ENCODE measurements at places on chromosomes 12 and 14.

- DNase-seq: no peak
Observed at GRCh38 chr12:77102691-77103090, 37.3 kb upstream of the E2F7 start.

- no peak for DNase-seq
Observed at GRCh38 chr12:45974883-45975282, 15.5 kb downstream of the SCAF11 start.

DNA sequence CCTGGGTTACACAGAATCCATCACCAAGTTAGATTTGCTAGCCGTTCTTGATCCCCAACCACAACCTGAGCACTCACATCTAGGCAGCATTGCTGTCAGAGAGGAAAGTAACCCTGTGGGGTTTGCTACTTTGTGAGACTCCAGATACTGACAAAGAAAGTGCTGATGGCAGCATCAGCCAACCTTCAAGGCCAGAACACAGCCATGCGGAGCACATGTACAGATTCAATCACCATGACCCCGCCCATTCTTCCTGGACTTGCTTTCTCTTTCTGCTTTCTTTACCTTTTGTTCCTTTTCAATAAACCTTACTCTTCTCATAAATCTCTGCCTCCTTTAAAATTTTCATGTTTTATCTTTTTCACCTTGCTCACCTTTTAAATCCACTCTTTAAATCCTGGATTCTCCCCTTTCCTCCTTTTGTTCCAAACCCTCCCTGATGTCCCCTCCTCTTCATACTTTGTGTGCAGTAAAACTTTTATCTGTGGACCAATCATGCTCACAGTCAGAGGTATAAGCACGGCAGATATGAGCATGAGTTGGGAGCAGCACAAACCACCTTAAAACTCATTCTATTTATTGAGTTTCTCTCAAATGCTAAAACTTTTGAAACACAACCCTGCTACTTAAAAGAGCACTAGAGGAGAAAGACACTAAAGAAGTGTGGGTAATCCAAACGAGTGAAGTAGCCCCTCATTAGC is 21.9 kb upstream of the CERS5 start:
- no peak for DNase-seq

DNA sequence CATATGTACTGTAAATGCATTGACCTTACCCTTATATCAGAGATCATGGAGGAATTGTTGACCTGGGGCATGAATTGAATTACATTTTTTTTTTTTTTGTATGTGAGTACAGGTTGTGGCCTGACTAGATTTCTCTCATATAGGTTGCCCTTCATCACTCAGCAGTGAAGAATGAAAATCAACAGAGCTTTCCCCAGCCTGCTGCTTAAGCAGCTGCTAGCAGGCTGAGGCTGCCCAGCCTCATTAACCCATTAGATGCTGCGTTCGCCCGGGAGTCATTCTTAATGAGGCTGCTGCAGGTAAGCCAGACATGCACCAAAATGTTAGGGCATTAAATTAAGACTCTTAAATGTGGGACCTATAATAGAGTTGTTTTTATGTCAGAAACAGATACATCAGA is 236.0 kb downstream of the ETNK1 start:
- no peak for DNase-seq

DNA sequence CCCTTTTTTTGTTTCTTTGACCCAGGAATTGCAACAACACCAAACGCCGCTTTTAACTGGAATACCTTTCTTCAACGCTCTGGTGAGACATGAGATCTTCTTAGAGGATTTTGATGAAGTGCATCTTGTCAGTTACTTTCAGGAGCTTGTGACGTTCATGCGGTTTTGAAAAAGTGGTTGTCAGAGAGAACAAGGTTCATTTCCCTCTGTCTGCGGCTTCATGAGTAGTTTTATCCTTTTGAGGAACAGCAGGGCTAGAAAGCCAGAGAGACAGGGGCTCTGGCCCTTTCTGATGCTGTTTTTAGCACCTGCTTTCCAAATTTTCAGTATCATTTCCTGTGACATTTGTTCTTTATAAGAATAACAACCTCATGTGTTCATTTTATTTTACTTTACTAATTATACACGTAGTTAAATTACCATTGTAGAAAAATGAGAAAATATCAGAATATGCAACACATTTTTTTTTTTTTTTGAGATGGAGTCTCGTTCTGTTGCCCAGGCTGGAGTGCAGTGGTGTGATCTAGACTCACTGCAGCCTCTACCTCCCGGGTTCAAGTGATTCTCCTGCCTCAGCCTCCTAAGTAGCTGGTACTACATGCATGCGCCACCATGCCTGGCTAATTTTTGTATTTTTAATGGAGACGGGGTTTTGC is 61.8 kb downstream of the GLT1D1 start:
- no peak for DNase-seq

DNA sequence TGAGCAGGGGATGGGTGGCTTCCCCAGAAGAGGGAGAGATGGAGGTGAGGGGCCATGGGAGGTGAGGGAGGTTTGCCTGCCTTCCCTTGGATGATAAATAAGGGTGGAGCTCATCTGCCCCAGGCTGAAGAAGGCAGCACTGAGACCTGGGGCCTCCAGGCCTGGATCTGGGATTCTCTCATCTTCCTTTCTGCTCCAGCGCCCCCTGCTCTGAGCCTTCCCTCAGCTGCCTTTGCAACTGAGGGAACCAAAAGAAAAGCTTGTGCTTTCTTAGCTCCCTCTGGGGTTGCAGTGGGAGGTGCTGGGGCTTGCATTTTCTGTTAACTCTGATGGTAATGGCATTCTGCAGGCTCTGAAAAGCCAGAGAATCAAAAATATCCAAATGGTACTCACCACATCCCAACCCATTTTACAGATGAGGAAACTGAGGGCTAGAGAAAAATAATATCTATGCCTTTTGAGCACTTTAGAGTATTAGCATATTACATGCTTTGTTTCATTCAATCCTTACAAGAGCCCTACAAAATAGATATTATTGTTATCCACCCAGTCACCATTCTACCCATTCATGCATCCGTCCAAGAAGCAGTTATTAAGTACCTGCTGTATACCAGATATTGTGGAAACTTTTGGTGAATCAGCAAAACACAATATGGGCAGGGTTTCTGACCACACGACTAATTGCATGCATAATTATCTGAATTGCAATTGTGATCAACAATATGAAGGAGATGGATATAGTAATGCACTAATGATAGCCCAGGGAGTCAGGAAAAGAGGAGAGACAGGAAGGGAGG is 102.2 kb downstream of the WSCD2 start:
- no peak for DNase-seq

GRCh38 chr14:64789696-64790095 is 85.5 kb downstream of the PLEKHG3 start:
- no peak for DNase-seq

DNA sequence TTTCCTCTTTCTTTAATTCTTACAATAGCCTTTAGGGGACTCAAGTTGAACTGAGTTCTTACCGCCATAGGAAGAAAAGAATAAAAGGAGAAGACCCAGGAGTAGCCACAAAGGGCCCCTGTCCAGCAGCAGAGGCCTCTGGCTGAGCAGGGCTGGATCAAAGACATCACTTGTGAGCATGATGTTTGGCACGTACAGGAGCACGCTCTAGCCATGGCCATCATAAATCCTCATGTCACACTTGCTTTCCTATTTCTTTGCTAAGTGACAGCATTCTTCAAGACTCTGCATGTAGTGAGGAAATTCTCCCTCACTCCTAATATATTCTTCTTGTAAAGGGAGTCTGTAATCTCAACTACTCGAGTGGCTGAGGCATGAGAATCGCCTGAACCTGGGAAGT is 15.7 kb downstream of the CLEC4C start:
- DNase-seq: no peak

- DNase-seq: no peak
Observed at GRCh38 chr12:49796155-49796554, 32.1 kb downstream of the NCKAP5L start.

DNA sequence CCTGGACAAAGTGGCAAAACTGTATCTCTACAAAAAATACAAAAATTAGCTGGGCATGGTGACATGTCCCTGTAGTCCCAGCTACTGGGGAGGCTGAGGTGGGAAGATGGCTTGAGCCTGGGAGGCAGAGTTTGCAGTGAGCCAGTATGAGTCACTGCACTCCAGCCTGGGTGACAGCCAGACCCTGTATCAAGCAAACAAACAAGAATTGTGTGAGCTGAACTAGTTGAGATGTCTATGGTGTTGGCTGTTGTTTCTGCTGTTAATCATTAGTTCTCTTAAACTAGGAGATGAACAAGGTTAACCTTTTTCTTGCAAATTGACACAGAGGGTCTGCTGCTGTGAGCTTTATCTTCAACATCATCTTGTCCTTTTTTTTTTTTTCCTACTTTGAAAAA is 23.6 kb downstream of the RASSF3 start:
- no peak for DNase-seq

DNA sequence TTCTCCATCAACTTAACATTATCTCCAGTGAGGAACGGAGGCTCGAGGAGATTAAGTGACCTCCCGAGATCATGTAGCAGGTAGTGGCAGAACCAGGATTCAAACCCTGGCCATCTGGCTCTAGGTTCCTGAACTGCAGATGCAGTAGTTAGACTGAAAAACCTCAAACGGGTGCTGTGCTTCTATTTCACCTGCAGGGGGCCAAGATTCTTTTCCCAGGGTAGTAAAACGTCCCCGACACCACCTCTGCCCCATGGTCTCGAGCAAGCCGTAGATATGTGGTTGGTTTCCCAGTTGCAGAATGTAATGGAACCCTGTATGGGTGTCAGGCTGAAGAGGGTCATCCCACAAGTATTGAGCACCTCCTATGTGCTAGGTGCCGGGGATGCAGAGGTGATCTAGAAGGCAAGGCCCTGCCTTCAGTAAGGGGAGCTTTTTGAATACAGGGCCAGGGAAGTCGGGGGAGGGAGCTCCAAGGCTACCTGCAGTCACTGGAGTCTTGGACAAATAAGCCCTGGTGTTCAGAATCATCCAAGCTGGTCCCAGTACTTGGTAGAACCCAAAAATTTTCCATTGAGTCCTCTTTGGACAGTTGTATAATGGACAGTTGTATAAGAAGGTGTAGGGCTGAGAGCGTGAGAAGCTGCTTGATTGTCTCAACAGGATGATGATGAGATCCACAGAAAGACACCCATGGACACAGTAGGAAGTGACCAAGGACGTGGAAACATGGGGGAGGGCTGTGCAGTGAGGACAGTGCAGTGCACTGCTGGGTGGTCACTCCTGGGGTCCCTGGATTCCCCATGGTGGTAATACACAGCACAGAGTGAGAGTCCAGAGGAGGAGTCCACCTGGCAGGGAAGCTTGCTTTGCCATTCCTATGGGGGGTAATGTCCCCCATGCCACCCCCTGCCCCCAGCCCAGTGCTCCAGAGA is 197.2 kb downstream of the CHST11 start:
- DNase-seq: peak; percentile 55

GRCh38 chr14:29217813-29218450 is 451.3 kb downstream of the FOXG1 start:
- no peak for DNase-seq

DNA sequence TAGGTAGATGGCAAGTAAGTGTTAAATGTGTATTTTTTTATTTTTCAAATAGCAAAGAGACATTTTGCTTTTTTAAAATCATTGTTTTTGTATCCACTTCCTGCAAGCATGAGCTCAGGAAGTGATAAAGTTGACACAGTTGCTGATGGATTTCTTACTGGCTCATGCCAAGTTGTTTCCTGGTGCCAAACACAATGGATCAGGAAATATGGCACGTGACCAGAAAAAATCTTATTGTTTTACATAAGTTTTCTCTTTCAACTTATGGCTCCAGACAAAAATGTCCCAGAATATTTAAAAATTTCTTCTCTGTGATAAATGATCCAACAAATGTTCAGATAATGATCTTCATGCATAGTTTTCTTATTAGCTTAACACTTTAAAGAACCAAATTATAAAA is 1279.1 kb upstream of the FLRT2 start:
- DNase-seq: no peak

All from germinal center (tissue), 1 donor.